ENCODE measurements at places on chromosomes 7 and 10.

DNA sequence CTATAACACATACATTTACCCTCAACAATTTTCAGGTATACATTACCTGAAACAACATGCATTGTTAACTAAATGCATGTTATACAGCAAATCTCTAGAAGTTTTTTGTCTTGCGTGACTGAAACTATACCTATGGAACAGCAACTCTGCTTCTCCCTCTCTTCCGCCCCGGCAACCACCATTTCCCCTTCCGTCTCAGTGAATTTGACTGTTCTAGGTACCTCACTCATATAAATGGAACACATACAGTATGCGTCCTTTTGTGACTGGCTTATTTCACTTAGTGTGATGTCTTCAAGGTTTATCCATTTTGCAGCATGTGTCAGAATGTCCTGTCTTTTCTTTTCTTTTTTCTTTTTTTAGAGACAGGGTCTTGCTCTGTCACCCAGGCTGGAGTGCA, 22.5 kb downstream of the CALHM2 start:
- no peak overlapping the region for H3K27ac ChIP-seq
- H3K4me3 ChIP-seq, result no peak overlapping the region
- H3K4me1 ChIP-seq, result no peaks in the 10 kb centered on the region
- DNase-seq, result no peak
- H3K36me3 ChIP-seq, result peaks cover 66% of the 10 kb centered on the region

DNA sequence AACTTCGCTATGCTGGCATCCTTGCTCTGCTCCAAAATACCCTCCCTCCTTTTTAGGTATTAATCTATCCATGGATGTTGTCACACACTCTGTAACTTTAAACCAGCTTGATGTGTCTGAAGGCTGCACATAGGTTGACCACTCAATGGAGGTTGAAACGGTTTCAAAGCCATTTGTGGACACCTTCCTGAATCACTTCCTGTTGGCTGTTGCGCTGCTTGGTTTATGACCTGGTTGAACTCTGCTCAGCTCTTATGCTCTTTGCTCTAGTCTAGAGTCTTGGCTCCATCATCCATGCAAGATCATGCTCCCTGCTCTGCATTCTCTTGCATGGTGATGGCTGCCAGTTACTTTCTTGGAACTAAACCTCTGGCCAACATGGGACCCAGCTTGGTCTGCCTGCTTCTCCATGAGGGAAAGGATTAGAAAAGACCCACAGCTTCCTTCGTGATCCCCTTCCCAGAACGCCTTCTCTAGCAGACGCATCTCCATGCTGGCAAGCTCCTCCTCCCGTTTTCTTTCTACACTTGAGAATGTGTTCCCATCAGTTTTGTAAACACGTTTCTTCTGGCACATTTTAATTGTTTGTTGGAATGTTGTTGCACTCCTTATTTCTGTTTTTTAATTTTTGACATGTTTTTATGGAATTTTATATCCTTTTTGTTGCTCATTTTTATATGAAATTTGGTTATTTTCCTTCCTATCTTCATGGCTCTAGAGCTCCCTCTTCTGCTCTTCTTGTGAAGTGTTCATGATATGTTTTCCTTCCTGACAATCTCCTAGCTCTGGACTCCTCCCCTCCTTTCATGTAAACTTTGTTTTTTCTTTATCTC, 149.8 kb downstream of the XPNPEP1 start:
- no peak overlapping the region for H3K27ac ChIP-seq
- no peak for DNase-seq
- H3K36me3 ChIP-seq, result no peaks in the 10 kb centered on the region
- no peak overlapping the region for H3K4me3 ChIP-seq

GRCh38 chr7:122651451-122651850, 47.5 kb downstream of the RNF133 start:
- no peak overlapping the region for H3K4me3 ChIP-seq
- no peak for DNase-seq
- no peaks in the 10 kb centered on the region for H3K36me3 ChIP-seq
- H3K4me1 ChIP-seq, result no peaks in the 10 kb centered on the region

- no peaks in the 10 kb centered on the region for H3K4me1 ChIP-seq
- peaks cover 5% of the 10 kb centered on the region for H3K27me3 ChIP-seq
- H3K4me3 ChIP-seq, result peak overlapping the region; percentile 23
- H3K36me3 ChIP-seq, result no peaks in the 10 kb centered on the region
Measured at GRCh38 chr10:18753312-18753895, 94.2 kb downstream of the ARL5B start.

GRCh38 chr7:67856046-67856445, 859.4 kb downstream of the TYW1 start:
- no peak overlapping the region for H3K27ac ChIP-seq
- H3K27me3 ChIP-seq, result peaks cover 23% of the 10 kb centered on the region
- H3K4me3 ChIP-seq, result no peak overlapping the region
- peaks cover 23% of the 10 kb centered on the region for H3K4me1 ChIP-seq

- H3K4me3 ChIP-seq, result no peak overlapping the region
- no peak overlapping the region for H3K27ac ChIP-seq
- DNase-seq, result no peak
- no peaks in the 10 kb centered on the region for H3K36me3 ChIP-seq
- H3K27me3 ChIP-seq, result peaks cover 9% of the 10 kb centered on the region
Measured at GRCh38 chr7:21108182-21108581, 319.7 kb upstream of the SP4 start.

DNA sequence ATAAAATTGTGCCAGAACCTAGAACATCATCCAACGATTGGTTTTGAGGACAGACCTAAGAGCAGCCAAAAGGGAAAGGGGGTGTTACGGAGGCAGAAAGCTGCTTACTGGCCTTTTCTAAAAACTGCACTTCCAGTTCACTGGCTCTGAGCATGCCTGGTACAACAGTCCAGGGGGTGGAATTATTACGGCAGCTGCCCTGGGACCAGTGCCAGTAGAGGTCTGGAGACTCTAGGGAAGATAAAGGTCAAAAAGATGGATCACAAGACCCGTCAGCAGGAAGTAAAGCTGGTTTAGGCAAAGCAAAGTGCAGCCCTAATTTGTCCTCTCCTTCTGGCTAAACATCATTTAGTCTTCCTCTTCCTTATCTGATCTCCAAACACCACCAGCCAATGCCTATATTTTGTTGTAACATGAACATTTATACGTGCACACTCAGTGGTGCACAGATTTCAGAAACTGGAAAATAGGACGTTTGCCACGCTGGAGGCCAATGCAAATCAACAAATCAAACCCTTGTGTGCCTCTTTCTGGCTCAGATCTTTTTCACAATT, 216.4 kb upstream of the DPP6 start:
- H3K27me3 ChIP-seq, result no peaks in the 10 kb centered on the region
- H3K4me3 ChIP-seq, result no peak overlapping the region
- H3K36me3 ChIP-seq, result no peaks in the 10 kb centered on the region
- DNase-seq, result no peak
- H3K4me1 ChIP-seq, result no peaks in the 10 kb centered on the region
- H3K27ac ChIP-seq, result no peak overlapping the region

DNA sequence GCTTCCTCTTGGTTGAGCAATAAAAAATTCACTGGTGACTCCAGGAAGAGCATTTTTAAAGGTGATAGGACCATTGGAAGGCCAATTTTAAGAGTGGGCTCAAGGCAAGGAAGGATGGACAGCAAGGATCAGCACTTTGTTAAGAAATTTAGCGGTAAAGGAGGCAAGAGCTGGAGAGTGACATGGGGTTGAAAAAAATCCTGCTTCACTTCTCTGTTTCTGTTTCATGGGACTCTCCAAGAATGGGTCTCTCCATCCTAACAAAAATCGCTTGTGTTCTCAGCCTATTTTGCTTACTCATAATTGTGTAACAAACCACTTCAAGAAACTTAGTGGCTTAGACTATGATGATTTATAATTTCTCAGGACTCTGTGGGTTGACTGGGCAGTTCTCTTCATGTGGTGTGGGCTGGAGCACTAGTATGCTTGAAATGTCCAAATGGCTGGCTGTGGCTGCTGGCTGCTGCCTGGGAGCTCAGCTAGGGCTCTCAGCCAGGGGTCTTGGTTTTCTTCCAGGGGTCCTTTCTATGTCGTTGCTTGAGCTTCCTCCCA, 59.8 kb upstream of the ZNRF2 start:
- H3K4me1 ChIP-seq, result peaks cover 16% of the 10 kb centered on the region
- no peak for DNase-seq
- no peak overlapping the region for H3K27ac ChIP-seq
- no peaks in the 10 kb centered on the region for H3K27me3 ChIP-seq

DNA sequence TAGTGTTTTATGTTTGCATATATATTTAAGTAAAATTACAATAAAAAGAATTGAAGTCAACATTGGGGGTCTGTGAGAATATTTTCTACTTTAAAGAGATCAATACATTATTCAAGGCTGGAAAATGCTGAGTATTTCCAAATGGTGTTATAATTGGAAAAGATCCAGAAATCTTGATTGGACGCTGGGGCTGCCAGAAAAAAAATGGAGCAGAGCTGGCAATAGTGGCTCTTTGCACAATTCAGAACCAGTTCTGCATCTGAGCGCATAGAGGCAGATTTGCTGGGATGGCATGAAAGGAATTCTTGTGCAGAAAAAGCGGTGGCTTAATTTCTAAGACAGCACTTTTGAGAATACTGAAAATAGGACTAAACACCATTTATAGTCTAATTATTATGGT, 10.8 kb upstream of the VWC2 start:
- peaks cover 9% of the 10 kb centered on the region for H3K4me1 ChIP-seq
- H3K27ac ChIP-seq, result no peak overlapping the region
- H3K27me3 ChIP-seq, result peaks cover 3% of the 10 kb centered on the region
- no peaks in the 10 kb centered on the region for H3K36me3 ChIP-seq
- H3K4me3 ChIP-seq, result no peak overlapping the region
- no peak for DNase-seq

GRCh38 chr7:118699222-118699621, 474.7 kb downstream of the ANKRD7 start:
- DNase-seq, result no peak
- no peaks in the 10 kb centered on the region for H3K36me3 ChIP-seq
- no peak overlapping the region for H3K27ac ChIP-seq
- H3K4me3 ChIP-seq, result no peak overlapping the region
- H3K27me3 ChIP-seq, result no peaks in the 10 kb centered on the region

- no peak overlapping the region for H3K4me3 ChIP-seq
- H3K27me3 ChIP-seq, result peaks cover 6% of the 10 kb centered on the region
- no peak for DNase-seq
- H3K4me1 ChIP-seq, result peaks cover 18% of the 10 kb centered on the region
- H3K27ac ChIP-seq, result no peak overlapping the region
Measured at GRCh38 chr10:6187278-6187677, 15.5 kb upstream of the PFKFB3 start.

GRCh38 chr7:92868683-92869293, 32.4 kb upstream of the CDK6 start:
- no peak overlapping the region for H3K27ac ChIP-seq
- no peak overlapping the region for H3K4me3 ChIP-seq
- no peak for DNase-seq
- peaks cover 7% of the 10 kb centered on the region for H3K36me3 ChIP-seq
- H3K27me3 ChIP-seq, result no peaks in the 10 kb centered on the region
- peaks cover 9% of the 10 kb centered on the region for H3K4me1 ChIP-seq

- peak; percentile 12 for DNase-seq
- peaks cover 14% of the 10 kb centered on the region for H3K36me3 ChIP-seq
Measured at GRCh38 chr10:75449382-75450074, 18.1 kb downstream of the LRMDA start.

- H3K4me1 ChIP-seq, result peaks cover 25% of the 10 kb centered on the region
- peaks cover 43% of the 10 kb centered on the region for H3K36me3 ChIP-seq
- H3K4me3 ChIP-seq, result no peak overlapping the region
- no peak for DNase-seq
- no peak overlapping the region for H3K27ac ChIP-seq
Measured at GRCh38 chr7:1679326-1679965, 9.4 kb downstream of the ELFN1 start.

GRCh38 chr7:78140109-78140508, 341.5 kb downstream of the PHTF2 start:
- DNase-seq, result no peak
- no peaks in the 10 kb centered on the region for H3K36me3 ChIP-seq
- no peaks in the 10 kb centered on the region for H3K27me3 ChIP-seq
- H3K4me3 ChIP-seq, result no peak overlapping the region
- peaks cover 12% of the 10 kb centered on the region for H3K4me1 ChIP-seq
- H3K27ac ChIP-seq, result peak overlapping the region; percentile 31

DNA sequence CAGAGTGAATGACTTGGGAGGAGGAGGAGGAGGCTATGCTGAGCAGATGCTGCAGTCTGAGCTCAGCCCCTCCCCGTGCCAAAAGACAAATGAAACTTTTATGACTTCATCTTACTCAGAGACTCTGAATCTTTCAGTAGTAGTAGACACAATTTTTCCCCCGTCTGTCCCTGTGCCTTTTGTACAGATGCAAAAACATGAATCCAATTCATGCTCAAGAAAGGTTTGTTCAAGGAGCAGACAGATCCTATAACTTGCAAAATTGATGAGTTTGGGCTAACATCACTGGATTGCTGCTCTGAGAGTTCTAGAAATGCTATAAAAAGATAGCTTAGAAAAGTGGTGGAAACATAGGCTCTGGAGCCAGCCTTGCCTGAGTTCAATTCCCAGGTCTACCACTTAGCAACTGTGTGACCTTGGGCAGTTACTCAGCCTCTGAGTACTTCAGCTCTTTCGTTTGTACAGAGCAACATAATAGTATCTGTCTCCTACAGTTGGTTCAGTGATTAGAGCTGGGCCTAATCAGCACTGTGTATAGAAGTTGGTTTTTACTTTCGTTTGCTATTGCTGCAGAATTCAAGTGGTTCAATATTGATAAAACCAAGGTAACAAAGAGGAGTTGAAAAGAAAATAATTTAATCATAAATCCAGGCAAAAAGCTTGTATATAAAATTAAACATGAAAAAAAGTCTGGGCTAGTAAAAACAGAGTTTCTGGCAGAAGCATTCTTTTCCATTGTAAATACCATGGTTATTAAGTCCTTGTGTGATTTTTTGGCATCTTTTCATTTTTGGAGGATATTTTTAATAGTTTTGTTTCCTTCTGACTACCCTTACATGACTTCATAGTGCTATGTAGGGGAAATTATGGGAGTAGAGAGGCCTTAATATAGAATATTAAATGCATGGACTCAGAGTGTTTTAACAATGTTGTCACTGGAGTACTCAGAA, 174.2 kb upstream of the ZNF32 start:
- peaks cover 9% of the 10 kb centered on the region for H3K4me1 ChIP-seq
- no peaks in the 10 kb centered on the region for H3K36me3 ChIP-seq
- DNase-seq, result no peak
- peaks cover 10% of the 10 kb centered on the region for H3K27me3 ChIP-seq

DNA sequence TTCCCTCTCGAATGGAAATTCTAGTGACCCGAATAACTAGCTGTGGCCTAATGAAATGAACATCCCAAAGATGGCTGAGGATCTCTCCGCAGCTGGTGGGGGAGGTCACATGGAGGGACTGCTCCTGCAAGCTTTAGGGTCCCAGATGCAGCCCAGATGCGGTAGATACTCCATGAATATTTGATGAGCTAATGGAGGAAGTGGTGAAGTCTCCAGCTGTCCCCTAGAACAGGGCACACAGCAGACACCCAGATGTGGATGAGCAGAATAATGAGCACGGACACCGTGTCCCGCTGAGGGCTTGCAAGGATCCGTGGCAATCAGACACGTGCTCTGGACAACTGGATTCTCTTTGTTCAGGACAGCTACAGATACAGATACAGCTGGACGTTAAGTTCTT, 59.2 kb downstream of the DENND2A start:
- DNase-seq, result no peak
- no peak overlapping the region for H3K4me3 ChIP-seq
- H3K27me3 ChIP-seq, result no peaks in the 10 kb centered on the region
- H3K4me1 ChIP-seq, result peaks cover 9% of the 10 kb centered on the region
- H3K36me3 ChIP-seq, result peaks cover 63% of the 10 kb centered on the region
- peak overlapping the region; percentile 64 for H3K27ac ChIP-seq

GRCh38 chr10:12938271-12938670, 63.2 kb downstream of the CCDC3 start:
- no peaks in the 10 kb centered on the region for H3K4me1 ChIP-seq
- DNase-seq, result no peak
- no peaks in the 10 kb centered on the region for H3K36me3 ChIP-seq
- no peak overlapping the region for H3K4me3 ChIP-seq
- H3K27me3 ChIP-seq, result peaks cover 19% of the 10 kb centered on the region

GRCh38 chr10:4278186-4278585, 493.2 kb upstream of the KLF6 start:
- H3K4me3 ChIP-seq, result no peak overlapping the region
- no peak overlapping the region for H3K27ac ChIP-seq
- no peak for DNase-seq
